ENCODE measurements at places on chromosomes 6 and 20.

DNA sequence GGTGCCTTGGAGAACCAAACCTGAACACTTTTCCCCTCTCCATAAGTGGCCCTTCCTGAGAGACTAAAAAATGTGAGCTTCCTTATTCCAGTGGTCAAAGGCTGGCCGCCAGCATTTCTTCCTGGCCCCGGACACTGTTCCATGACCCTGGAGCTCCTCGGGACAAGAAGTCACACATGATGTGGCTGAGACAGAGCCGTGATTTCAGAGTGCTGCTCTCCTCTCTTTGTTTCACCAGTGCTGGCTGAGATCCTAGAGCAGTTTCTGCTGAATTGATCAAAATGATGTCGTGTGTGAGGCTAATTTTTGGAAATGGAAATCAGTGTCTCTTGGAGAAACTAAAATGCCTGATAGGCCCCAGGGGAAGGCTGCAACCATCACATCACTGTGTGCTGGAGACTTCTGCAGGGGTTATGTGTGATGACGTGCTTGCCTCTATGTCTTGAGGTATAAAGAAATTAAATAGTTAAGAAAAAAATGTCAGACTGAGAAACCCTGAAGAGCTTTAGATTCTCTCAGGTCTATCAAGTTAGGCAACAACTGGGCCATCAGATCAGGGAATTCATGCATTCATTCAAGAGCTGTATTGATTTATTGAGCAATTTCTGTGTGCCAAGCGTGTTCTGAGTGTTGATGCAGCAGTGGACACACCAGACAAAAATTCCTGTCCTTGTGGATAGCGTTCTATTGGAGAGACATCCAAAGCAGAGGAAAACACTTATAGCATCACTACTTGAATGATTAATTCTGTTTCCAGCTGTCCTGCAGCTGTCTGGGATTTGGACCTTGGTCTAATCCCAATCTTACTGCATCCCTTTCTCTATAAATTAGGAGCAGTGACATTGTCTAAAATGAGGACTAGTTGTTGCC lies 72.7 kb upstream of the CCN6 start:
- no peak for DNase-seq

DNA sequence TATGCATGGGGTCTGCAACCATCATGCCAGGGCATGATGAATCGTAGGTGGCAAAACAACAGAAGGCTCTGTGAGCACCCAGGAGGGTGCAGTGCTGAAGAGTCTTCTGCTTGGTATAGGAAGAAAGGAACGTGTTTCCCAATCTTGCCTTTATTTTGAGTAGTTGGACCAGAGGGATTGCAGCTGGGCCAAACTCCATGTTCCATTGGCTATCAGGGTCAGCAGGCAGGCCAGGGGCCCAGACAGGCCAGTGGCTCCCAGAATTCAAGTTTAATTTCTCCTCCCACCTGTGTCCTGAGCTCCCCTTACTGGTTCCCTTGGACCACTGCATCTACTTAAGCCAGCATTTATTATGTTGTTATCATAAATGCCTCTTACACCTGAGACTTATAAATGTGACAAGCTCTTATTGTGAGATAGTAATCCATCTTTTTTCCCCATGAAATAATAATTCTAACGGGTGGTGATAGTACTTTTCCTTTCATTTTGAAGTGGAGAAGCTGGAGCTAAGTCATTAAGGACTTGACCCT lies 918 bp upstream of the TRIM38 start:
- no peak for DNase-seq

DNA sequence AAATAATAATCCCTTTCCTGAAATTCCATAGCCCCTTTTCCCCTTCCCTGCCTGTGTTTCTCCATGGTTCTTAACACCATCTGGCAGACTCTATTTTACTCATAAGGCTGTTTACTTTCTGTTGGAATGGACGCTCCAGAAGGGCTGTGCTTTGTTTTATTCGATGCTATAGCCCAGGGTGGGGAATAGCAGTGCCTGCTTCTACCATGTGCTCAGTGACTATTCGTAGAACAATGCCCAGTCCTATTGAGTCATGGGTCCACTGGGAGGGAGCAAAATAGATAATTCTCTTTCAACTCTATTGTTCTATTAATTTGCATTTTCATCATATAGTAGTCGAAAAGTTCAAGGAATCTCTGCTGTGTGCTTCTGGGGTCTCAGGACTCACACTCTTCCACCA lies 565.1 kb downstream of the C6orf118 start:
- DNase-seq: no peak

DNA sequence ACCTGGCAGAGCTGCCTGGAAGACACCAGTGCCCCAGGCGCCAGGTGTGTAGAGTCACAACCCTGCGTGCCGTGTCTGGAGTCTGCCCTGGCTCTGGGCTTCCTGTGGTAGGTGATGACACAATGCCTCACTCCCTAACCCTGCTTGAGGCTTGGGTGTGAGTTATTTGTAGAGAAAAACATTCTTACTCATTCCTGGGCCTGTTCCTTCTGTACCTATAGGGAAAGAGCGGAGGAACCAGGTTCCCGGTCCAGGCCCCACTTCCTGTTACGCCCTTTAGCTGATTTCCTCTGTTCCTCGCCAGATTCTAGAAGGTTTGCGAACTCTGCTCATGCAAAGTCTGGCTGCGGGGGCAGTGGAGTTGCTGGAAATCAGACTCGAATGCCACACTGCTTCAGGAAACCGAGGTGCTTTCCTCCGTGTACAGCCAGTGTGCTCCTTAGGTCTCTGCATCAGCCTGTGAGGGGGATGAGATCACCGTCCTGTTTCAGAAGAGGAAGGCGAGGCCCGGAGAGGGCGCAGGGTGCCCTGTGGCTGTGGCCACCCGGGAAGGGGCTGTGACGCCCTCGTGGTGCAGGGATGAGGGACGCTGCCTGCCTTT lies 67.1 kb upstream of the DUSP22 start:
- peak; percentile 75 for DNase-seq

DNA sequence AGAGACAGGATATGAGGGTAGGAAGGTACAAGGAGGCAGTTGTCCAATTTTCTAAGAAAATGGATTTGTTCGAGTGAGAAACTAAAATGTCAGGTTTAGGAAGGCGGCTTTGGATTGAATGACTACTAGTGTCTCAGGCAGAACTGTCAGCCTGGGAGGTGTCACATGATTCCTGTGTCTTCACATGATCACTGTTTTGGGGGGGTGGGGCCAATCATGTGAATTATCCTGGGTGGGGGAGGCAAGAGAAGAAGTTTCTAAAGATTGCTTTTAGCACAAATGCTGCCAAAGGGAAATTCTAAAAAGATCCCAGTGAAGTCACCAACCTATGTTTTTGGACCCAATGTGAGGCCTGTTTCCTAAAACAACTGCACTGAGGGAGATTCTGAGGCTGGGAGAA lies 2.3 kb downstream of the SIRPA start:
- DNase-seq: no peak

DNA sequence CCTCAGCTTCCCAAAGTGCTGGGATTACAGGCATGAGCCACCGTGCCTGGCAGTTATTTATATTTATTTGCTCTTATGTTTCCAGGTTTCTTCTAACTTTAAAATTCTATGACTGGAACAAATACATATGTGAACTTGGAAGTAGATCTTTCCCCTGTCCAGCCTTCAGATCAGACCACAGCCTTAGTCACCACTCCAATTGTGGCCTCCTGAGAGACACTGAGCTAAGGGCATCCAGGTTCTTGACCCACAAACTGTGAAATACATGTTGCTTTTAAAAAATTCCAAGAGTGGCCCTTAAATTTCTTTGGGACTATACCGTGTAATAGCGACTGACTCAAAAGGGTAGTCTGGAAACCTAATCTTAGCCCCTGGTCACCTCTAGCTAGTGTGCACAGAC lies 1.5 kb upstream of the ADGRG6 start:
- no peak for DNase-seq

DNA sequence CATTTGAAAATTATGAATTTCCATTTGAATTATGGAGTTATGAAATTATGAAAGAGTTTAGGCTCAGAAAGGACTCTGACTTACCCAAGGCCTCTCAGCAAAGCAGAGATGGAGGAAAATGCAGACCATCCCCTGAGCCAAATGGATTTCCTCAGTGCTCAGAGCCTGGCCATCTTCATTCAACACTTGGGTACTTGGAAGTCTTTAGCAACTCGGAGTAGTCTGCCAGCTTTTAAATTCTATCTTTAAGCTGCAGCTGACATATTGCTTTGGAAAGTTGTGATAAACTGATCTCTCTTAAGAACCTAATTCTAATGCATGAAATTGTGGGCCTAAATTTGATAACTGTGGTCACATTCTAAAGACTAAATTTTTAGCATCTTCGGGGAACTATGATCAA lies 315.4 kb downstream of the SAMD5 start:
- no peak for DNase-seq

DNA sequence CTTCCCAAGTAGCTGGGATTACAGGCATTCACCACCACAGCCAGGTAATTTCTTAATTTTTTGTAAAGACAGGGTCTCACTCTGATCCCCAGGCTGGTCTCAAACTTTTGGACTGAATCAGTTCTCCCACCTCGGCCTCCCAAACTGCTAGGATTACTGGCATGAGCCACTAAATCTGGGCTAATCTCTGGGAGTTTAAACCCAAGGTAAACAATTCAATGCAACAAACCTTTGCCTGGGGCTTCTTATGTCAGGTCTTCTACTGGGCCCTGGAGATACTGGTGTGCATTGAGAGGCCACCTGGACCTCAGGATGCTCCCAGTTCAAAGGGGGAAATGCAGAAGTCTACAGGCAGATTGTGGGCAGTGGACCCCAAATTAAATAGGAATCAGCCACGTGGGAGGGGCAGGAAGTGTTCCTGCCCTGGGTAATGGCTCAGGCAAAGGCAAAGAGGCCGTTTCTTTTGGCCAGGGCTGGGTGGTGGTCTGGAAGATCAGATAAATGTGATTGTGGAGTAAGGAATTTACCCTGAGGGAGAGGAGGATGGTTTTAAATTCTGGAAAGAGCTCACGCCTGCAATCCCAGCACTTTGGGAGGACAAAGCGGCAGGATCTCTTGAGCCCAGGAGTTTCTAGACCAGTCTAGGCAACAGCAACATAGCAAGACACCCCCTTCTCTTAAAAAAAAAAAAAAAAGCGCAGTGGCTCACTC lies 1.3 kb upstream of the MYBL2 start:
- no peak for DNase-seq

- DNase-seq: no peak
These were observed 37.3 kb downstream of the RREB1 start for GRCh38 chr6:7144872-7145584.

GRCh38 chr6:167409079-167409478 lies 84.2 kb downstream of the TTLL2 start:
- DNase-seq: no peak

DNA sequence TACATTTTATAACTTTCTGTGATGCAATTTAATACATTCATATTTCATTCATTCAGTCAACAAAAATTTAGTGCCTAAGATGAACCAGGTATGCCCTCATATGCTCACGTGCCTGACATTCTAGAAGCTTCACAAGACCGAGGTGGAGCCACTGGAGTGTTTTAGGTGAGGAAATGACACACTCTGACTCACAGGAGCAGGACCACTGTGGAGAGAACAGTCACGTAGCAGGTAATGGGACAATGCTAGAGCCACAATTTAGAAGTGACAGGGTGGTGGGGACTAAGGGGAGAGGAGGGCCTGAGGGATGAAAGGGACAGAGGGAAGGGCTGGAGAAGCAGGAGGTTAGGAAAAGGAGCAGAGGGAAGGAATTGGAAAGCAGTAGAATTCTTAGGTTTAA lies 17.6 kb upstream of the HLA-A start:
- DNase-seq: no peak

GRCh38 chr6:134426623-134427022 lies 108.7 kb upstream of the SGK1 start:
- DNase-seq: no peak

DNA sequence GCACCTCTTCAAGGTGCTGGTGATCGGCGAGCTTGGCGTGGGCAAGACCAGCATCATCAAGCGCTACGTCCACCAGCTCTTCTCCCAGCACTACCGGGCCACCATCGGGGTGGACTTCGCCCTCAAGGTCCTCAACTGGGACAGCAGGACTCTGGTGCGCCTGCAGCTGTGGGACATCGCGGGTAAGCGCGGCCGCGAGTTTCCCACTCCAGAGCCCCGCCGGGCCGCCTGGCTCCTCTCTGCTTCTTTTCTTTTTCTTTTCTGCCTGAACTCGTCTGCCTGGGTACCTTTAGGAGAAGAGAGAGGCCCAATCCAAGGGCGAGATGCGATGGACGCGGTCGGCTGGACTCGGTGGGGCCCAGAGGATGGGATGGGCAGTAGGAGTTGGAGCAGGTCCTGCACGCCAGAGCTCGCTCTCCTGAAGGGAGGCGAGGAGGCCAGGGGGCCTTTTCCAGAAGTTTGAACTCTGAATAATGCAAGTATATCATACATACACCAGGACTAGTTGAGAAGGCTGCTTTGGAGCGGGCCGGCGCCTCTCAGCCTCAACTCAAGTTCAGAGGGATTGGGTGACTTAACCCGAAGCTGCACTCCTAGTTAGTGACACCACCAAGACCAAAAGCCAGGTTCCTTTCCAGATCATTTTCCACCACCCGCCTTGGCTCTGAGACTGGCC lies 445 bp downstream of the RAB32 start:
- peak; percentile 45 for DNase-seq

DNA sequence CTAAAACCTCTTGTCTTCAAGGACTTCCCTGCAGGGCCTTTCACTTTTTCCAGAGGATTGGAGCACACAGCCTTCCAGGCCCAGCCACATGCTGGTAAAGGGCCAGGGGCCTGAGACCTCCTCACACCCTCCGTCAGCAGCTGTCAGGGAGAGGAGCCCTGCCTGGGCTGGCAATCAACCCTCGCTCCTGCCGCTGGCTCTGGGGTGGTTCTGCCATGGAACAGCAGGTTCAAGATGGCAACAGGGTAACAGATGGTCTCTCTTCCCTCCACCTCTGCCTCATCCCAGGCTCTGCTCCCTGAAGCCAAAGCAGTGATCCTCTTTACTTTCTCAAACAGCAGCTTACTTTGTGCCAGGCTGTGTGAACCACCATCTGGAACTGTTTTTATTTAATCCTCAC lies 23.8 kb downstream of the PCNA start:
- no peak for DNase-seq

- no peak for DNase-seq
These were observed 517.8 kb upstream of the FLRT3 start for GRCh38 chr20:14855171-14855570.

DNA sequence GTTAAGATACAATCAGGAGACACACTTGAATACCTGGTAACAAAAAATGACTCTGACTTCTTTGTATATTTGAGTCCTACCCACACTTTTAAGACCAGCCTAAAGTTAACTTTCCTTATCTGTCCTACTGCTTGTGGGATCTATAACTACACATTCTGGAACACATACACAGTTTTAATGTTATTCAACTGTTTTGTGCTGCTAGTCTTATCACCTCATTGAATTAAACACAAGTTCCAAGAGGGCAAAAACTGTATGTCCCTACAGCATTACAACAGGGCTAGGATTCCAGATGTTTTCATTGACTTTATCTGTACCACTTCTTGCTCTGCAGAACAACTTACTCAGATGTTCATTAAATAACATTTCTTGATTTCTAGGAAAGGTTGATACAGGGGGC lies 2.8 kb downstream of the HMGN3 start:
- DNase-seq: no peak

DNA sequence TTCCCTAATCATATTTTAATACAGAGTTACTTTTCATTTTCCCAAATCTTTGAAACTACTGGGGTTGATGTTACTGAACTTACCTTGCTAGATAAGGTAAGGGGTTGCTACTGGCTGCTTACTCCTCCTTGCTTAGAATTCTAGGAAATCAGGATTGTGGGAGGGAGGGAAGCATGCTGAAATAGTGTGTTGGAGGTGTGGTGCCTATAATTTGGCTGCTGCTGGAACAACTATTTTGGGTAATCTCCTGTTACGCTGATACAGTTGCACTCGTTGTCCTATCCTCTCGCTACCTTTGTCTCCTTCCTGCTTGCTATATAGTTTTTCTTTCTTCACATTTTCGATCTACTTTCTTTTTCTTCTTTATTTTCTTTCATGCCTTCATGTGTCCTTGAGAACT lies 83.7 kb downstream of the BMP2 start:
- no peak for DNase-seq

GRCh38 chr6:11341867-11342266 lies 109.4 kb upstream of the NEDD9 start:
- no peak for DNase-seq

Measured in RWPE2 (cell line).